Lower lobe of right lung (tissue), 2 donors: ENCODE measurements at places on chromosomes 2 and 18. TPM values are rescaled to one million over a fixed set of nuclear protein-coding genes. Genes with fewer than 3 reads are reported as not detected.
A peak's percentile ranks its signal among the peaks of the same experiment; 100 is the strongest.

MAP3K19 gene
- 7.2 TPM for total RNA-seq

DNA sequence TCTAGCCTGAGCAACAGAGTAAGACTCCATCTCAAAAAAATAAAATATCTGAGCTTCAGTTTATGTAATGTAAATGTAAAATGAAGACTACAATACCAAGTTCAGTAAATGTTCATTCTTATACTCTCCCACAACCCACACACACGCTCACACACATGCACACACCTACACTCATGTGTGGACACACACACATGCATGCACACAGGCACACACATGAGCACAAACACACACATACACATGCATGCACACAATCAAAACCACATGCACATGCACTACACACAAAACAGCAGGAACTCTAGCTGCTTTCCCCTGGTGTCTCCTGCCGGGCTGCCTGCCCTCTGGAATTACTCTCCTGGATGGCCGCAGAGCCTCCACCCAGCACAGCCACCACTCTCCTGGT is 90.6 kb downstream of the GFPT1 start:
- no peak overlapping the region for H3K27ac ChIP-seq
- no peak overlapping the region for H3K4me3 ChIP-seq
- H3K36me3 ChIP-seq, result no peaks in the 10 kb centered on the region
- DNase-seq, result no peak

GRCh38 chr2:127371037-127371436 is 16.7 kb downstream of the MAP3K2 start:
- peaks cover 4% of the 10 kb centered on the region for H3K4me1 ChIP-seq
- no peak overlapping the region for H3K27ac ChIP-seq
- DNase-seq, result no peak
- no peak overlapping the region for H3K4me3 ChIP-seq

- H3K4me1 ChIP-seq, result peaks cover 12% of the 10 kb centered on the region
- H3K4me3 ChIP-seq, result no peak overlapping the region
These were observed 4.8 kb downstream of the LIPT1 start for GRCh38 chr2:99159594-99159993.

DNA sequence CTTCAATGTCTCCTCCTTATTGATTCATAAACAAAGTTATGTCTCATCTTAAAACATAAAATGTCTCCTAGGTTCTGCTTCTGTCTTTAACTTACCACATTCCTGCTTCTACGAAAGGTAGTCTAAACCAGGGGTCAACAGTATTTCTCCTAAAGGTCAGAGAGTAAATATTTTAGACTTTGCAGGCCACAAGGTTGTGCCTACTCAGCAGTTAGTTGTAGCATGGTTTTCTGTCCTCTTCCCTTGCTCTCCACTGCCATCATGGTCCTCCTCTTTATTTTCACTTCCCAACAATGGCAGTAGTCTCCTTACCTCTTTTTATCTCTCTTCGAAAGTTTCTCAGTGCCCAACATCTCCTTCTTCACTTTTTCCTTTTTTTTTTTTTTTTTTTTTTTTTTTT is 68.3 kb upstream of the LRP1B start:
- H3K27ac ChIP-seq, result no peak overlapping the region
- no peak for DNase-seq
- H3K27me3 ChIP-seq, result no peaks in the 10 kb centered on the region

DNA sequence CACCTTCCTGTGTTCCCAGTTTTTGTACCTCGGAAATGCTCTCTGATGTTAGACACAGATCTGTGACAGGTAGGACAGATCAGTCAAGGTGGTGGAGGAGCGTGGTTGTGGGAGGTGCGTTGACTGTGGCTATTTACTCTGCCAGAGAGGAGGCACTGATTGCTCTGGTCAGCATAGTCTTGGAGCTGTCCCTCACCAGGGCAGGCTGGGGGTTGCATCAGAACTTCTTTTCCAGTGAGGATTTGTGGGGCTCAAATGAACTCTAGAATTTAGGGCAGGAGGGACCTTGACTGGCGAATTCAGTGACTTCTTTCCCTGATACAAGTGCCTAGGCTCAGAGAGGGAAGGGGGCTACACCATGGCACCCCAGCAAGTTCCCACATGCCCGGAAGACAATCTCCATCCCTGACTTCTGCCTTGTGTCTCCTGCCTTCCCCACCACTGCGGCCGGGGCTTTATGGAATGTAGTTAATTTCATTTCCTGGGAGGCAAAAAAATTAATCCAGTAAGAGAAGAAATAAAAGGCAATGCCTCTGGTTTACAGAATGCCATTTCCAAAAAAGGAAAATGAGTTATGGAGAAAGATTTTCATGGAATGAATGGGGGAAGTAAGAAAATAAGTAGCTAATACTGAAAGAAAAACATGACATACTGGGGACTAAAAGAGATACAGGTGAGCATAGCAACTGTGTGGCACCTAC is 26.1 kb downstream of the NIFK start:
- no peak for DNase-seq
- H3K4me3 ChIP-seq, result no peak overlapping the region
- no peaks in the 10 kb centered on the region for H3K4me1 ChIP-seq
- H3K27ac ChIP-seq, result no peak overlapping the region

SDC1 gene
- total RNA-seq, result 90.0 TPM

PRSS56 gene
- total RNA-seq, result not detected

GRCh38 chr2:230981704-230982103 is 14.2 kb upstream of the SPATA3 start:
- no peaks in the 10 kb centered on the region for H3K36me3 ChIP-seq
- peaks cover 6% of the 10 kb centered on the region for H3K27me3 ChIP-seq
- no peak for DNase-seq
- H3K4me3 ChIP-seq, result no peak overlapping the region
- no peak overlapping the region for H3K27ac ChIP-seq

GRCh38 chr2:37795938-37796337 is 124.5 kb upstream of the CDC42EP3 start:
- H3K4me1 ChIP-seq, result peaks cover 16% of the 10 kb centered on the region
- no peaks in the 10 kb centered on the region for H3K36me3 ChIP-seq
- H3K27ac ChIP-seq, result no peak overlapping the region
- no peak for DNase-seq
- H3K27me3 ChIP-seq, result no peaks in the 10 kb centered on the region

CD28 gene
- 2.2 TPM for total RNA-seq

DNA sequence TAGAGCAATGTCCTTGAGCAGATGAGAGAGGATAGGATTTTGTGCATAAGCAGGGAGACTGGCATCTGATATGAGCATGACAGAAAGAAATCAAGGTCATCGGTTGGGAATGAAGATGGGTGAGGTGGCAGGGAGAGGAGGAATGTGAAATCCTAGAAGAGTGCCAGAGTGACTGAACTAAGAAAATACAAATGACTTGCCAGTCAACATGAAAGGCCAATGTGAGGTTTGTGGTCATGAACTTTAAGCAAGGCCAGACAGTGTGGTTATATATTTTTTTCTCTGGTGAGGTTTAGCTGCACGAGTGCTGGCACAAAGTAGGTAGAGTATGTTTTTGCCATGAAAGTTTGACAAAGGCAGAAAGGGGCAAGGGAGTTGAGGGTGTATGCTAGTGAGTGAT is 21.2 kb downstream of the QPCT start:
- no peak for DNase-seq
- no peak overlapping the region for H3K4me3 ChIP-seq
- no peaks in the 10 kb centered on the region for H3K4me1 ChIP-seq
- H3K27ac ChIP-seq, result no peak overlapping the region
- no peaks in the 10 kb centered on the region for H3K36me3 ChIP-seq

DNA sequence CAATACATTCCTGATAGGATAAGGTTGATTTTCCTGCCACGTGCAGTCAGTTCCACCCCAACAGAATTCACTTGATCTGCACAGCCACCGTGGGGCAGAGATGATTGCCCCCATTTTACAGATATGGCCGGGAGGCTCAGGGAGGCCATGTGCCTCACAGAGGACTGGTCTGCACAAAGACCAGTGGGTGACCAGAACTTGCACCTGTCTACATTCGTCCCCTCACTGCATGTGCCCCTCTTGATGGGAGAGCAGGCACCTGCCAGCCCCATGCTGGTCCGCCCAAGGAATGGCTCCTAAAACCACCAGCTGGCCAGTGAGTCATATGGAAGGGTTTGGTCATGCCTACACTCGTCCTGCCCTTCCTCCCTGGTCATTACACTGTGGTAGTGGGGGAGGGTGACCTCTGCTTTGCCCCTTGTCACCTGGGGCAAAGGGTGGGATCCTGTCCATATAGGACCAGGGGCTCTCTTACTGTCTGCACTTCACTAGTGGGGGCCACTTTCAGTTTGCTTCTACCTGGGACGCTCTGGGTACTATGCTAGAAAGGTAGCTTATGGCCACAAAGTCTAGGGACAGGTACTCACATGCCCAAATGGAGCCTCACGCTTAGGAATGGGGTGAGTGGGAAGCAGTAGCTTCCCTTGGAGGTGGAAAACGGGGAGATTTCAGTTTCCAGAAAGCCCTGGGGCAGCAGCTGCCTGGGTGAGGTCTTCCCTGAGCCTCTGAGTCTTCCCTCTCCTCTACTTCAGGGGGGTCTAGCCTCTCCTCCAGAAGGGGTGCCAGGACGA is 14.7 kb downstream of the RRM2 start:
- H3K27ac ChIP-seq, result no peak overlapping the region
- no peak overlapping the region for H3K4me3 ChIP-seq
- H3K4me1 ChIP-seq, result no peaks in the 10 kb centered on the region

ZNF396 gene
- total RNA-seq, result 4.4 TPM

GRCh38 chr18:36728345-36728744 is 100.5 kb downstream of the TPGS2 start:
- no peak overlapping the region for H3K4me3 ChIP-seq
- DNase-seq, result no peak
- no peak overlapping the region for H3K27ac ChIP-seq
- H3K36me3 ChIP-seq, result no peaks in the 10 kb centered on the region

ATP6V1B1 gene
- 2.2 TPM for total RNA-seq

PARD6G gene
- 7.3 TPM for total RNA-seq

GRCh38 chr2:96839875-96840850 is 3.7 kb downstream of the ANKRD23 start:
- H3K36me3 ChIP-seq, result peaks cover 17% of the 10 kb centered on the region
- no peaks in the 10 kb centered on the region for H3K4me1 ChIP-seq
- no peaks in the 10 kb centered on the region for H3K27me3 ChIP-seq
- no peak overlapping the region for H3K27ac ChIP-seq
- H3K4me3 ChIP-seq, result peak overlapping the region; percentile 28
- DNase-seq, result no peak

DNA sequence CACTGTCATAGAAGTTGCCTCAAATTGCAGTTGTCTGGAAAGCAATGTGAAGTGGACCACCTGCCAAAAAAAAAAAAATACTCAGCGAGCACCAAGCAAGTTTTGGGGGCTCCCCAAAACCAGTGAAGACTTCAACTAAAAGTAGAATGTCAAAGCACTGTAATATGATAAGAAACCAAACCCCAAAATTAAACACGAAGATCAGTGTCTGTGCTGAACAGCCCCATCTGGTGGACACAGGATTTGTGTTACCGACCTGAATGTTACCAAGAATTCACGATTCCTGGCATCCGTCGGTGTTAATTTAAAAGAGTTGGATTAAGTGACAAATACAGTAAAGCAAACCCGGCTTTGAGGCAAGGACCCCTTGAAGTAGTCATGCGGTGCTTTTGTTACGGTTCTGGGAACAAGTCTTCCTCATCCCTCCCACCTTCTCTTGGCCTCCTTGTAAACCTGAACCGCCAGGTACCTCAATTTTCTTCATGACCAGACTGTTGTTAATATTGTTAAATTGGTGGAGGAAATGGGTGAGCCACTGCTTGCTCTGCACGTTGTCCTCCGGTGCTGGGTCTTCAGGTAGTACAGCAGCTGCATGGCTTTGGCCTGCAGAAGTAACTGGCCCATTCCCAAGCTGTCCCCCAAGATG is 31.3 kb upstream of the SSB start:
- no peak overlapping the region for H3K4me3 ChIP-seq
- H3K4me1 ChIP-seq, result peaks cover 9% of the 10 kb centered on the region
- no peak overlapping the region for H3K27ac ChIP-seq
